ENCODE measurements at places on chromosomes 12 and 14.
A peak's percentile ranks its signal among the peaks of the same experiment; 100 is the strongest.

GRCh38 chr12:57213763-57214397 lies 2.7 kb upstream of the NXPH4 start:
- DNase-seq, result no peak

- DNase-seq, result no peak
Observed at GRCh38 chr12:2290516-2291065, 237.8 kb downstream of the CACNA1C start.

- DNase-seq, result no peak
Observed at GRCh38 chr14:89750281-89750755, 204.2 kb downstream of the EFCAB11 start.

- no peak for DNase-seq
Observed at GRCh38 chr14:61462566-61463193, 141.3 kb downstream of the PRKCH start.

DNA sequence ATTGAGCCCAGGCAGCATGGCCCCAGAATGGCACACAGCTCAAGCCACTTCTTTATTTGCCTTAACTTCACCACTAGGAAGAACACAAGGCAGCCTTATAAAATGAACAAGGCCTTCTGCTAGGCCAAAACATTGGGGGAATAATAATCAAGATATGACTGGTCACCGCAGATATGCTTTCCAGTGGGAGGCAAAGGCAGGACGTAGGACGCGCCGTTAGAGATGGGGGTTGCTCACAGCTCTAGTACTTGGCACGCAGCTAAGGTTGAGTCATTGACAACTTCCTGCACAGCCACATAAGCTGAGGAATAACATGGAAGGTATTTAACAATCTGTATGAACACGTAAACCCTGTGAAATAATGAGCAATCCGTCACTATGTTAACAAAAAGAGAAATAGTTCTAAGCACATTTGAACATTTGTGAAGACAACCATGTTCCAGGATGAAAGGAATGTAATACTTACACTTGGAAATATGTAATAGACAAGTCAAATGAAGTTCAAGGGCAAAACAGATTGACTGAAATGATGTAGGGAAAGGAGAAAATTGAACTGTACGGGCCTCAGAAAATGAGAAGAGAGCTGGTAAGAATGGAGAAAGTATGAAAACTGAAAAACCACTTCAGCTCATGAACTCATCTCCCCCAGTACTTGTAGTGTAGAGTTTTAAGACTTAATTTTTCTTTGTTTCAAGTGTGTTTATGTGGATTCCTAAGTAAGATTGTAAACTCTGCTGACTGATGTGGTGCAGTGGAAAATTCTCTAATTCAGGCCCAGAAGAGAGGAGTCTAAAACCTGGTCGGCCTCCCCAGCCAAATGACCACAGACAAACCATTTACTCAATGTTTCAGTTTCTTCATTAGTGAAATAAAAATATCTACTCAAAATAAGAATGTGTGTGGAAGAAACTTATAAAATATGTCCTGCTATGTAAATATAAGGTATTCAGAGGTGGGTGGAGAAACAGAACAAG lies 59.3 kb upstream of the CCDC91 start:
- DNase-seq, result peak; percentile 46

GRCh38 chr12:83168751-83169150 lies 482.0 kb downstream of the TMTC2 start:
- DNase-seq, result no peak

Measured in activated CD4-positive, alpha-beta T cell treated with anti-CD3 and anti-CD28 coated beads, Interleukin-2, Interleukin-6, amounts not matched to agents 100 ng/mL and 50 ng/mL, durations not matched to agents 16 hours and 8 hours (primary cell).